ENCODE measurements at places on chromosomes 16 and 17. TPM values are rescaled to one million over a fixed set of nuclear protein-coding genes. Genes with fewer than 3 reads are reported as not detected.

Gene DHRS7B
- polyA plus RNA-seq, result 12.5 TPM

DNA sequence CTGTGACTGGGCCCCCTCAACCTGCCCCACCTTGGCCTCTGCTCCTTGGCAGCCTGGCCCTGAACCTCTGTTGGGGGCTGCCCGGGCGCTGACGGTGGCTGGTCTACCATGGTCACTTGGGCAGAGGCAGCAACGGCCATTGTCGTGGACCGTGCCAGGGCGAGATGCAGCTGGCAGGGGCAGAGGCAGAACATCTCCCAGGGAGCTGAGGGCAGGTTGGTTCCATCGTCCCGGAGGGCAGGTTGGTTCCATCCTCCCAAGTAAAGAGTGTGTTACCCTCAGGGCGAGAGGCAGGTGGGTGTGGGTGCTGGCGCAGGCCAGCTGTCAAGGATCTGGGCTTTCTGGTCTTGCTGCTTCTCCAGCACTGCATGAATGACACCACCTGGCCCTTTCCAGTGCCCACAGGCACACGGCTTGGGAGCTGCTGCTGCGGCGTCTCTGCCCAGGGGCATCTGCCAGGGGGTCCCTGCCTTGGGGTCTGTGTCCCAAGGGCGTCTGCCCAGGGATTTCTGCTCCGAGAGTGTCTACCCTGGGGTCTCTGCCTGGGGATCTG is 12.0 kb downstream of the ACSF3 start:
- DNase-seq, result no peak

Gene NPTX1
- polyA plus RNA-seq, result 6.4 TPM

Gene GAS7
- polyA plus RNA-seq, result 5.6 TPM

DNA sequence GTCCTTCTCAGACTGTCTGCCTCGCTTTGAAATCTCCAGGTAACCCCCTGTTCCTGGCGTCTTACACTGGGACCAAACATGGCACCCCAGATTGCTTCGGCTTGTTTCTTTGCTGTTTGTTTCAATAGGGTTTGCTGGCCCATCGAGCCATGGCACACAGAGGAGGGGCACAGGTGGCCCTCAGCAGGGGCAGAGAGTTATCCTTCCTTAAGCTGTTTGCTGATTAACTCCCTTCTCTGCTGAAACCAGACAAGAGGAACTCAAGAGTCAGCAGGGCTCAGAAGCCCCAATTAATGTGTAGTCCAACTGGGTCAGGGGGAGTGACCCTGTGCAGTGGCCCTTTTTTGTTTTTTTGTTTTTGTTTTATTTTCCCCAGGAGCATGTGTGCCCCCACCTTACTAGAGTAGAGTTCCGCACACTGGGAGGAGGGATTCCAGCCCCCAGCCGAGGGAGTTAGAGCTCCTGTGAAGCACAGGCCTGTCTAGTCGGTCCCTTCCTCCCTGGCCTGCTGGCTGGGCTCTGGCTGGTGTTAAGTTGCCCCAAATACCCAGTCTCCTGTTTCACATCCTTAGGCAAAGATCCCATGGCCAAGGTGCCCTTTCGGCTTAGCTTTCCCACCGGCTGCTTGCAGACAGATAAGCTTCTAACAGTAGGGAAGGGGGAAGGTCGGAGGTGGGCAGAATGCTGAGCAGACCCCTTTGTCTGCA is 39.3 kb downstream of the YPEL2 start:
- no peak for DNase-seq

Gene CCDC137
- polyA plus RNA-seq, result 10.9 TPM

Gene KRTAP2-2
- not detected for polyA plus RNA-seq

Gene KRTAP4-4
- polyA plus RNA-seq, result not detected

DNA sequence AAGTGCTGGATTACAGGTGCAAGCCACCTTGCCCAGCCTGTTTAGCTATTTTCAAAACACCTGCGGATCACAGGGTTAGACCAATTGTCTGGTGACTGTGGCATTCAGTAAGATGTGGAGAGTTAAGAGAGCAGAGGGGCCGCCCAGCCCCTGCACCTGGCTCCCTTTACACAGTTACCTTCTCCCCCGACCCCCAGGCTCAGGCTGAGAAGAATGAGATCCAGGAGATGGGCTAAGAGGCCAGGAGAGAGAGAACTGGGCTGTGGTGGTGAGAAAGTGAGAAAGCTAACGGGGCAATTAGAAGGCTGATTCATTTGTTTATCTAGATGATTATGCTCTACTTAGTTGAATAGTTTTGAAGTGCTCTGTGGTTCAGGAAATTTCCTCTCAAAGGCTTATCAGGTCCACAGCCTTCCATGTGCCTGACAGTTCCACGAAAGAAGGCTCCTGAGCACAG is 67.8 kb upstream of the AXIN2 start:
- DNase-seq, result no peak

Gene FBXO39
- 0.12 TPM for polyA plus RNA-seq

GRCh38 chr17:34378664-34379101 is 15.7 kb upstream of the CCL1 start:
- no peak for DNase-seq

Gene KCNJ16
- polyA plus RNA-seq, result not detected

DNA sequence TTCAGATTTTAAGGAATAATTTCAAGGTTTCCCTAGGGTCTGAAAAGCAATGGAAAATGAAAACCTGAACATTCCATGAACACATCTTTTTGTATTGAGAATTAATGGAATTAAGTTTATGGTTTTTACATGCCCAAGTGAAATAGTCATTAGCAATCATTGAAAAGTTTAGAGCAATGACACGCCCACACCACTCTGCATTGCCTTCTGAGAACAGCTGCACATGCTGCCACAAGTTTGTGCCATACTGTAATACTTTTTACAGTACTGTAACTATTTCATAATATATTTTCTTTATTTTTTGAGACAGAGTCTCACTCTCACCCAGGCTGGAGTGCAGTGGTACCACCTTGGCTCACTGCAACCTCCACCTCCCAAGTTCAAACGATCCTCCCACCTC is 345.2 kb upstream of the PMFBP1 start:
- DNase-seq, result no peak

GRCh38 chr17:58329810-58330537 is 1.4 kb upstream of the TSPOAP1 start:
- DNase-seq, result no peak

GRCh38 chr17:63735691-63736090 is 5.9 kb downstream of the STRADA start:
- no peak for DNase-seq

DNA sequence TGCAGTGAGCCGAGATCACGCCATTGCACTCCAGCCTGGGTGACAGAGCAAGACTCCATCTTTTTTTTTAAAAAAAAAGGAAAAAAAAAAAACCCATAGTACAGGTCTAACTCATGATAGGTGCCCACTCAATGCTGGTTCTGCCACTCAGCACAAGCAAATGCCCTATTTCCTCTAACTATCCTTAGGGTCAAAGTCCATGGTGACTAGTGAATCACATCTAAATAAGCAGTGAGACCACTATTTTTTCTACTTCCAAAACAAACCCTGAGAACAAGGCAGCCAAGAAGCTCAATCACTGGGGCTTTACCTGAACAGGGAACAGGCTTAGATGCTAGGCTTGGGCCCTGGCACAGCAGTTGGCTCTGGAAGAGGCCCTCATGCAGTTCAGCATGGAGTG is 3.4 kb downstream of the BLTP2 start:
- no peak for DNase-seq

Gene CDH8
- not detected for polyA plus RNA-seq

- no peak for DNase-seq
Measured at GRCh38 chr16:25199457-25199856, 17.3 kb upstream of the AQP8 start.

DNA sequence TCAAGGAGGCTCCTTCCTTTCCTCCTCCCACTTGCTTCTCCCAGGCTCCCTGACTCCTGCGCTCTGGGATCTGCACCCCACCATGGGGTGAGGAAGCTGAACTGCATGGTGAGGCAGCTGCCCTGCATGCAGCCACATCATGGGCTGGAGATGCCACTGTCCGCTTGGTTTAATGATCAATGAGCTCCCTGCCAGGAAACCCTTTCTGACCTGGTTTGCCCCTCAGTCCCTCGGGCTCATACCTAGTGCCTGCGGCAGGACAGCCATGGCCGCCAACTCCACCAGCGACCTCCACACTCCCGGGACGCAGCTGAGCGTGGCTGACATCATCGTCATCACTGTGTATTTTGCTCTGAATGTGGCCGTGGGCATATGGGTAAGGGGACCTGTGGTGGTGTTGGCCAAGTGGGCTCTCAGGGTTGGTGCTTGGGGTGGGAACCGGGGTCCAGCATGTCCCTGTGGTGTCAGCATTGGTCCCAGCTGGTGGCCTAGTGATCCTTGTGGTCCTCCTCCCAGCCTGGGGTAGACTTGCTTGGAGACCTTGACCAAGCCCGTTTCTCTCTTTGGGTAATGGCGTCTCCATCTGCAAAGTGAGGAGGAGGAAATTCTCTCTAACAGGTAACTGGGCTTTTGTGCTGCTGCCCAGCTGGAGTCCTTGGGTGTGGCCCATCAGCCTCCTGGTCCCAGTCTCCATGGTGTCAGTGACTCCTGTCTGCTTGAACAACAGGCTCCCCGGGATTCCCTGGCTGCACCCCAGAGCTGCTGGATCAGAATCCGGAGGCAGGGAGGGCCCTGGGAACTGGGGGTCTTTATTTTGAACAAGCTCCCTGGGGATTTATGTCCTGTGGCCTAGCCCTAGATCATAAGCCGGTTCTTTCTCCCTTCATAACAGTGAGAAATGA is at the start of gene SLC5A10:
Gene SLC5A10 (plus strand): TSS at position 225 of the 902 bp plus-strand sequence. CDS start 41 bp downstream, at position 266.
- no peak for DNase-seq

DNA sequence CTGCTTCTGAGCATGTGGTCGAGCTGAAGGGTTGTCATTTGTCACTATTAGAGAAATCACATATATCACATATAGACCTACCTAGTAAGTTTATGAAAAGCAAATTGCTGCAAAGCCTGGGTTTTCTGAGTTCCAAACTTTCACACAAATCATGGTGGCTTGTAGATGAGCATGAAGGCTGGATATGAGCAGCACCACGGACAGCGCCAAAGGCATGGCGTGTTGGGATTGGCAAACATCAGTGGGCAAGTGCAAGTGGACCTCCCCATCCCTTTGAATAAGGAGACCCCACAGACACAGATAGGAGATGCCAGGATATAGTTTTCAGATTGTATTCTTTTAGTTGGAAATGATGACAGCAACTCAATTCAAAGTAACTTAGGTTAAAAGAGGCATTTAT is 77.6 kb upstream of the CACNG3 start:
- DNase-seq, result no peak

DNA sequence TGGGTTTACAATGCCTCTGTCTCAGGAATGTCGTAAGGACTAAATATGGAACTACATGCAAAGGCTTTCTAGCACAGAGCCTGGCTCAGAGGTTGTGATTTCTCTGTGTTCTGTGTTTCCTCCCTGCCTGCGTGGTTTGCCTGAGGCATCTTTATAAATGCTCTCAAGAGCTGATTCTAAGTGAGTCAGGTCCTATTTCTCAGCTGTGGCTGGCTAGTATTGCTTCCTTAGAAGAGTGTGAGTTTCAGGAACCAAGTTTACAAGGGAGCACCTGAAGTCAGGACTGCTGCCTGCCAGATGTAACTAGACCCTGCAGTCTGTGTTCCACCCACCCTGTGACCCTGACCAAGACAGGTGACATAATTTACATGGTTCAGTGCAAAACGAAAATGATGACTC is 8.0 kb upstream of the CCL1 start:
- DNase-seq, result no peak

DNA sequence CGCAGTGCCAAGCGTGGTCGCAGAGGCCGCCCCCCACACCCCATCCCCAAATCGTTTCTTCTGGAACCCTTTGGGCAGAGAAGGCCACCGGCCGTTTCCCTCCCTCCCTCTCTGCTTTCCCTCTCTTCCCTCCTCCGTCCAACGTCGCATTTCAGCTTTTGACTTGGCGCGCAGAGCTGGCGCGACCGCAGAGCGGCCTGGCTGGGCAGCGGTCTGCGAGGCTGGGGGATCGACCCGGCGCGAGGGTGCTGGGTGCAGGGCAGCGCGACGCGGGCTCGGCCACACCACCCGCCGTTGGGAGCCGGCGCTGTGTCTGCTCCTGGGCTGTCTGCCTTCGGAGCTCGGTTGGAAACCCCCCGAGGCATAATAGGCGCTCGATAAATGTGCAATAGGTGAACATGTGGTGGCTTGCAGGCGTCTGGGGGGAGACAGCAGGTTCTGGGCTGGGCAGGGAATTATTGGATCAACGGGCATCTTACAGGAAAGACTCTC is 2.8 kb upstream of the NTN3 start:
- DNase-seq, result no peak

- no peak for DNase-seq
Measured at GRCh38 chr16:58615280-58615679, 14.3 kb downstream of the CNOT1 start.

Gene TMEM100
- 0.67 TPM for polyA plus RNA-seq

- no peak for DNase-seq
Measured at GRCh38 chr16:13793841-13794409, 126.0 kb upstream of the ERCC4 start.

GRCh38 chr17:65334406-65334805 is 197.2 kb downstream of the RGS9 start:
- DNase-seq, result no peak

Gene IL32
- polyA plus RNA-seq, result 30.3 TPM

Gene ANKS4B
- polyA plus RNA-seq, result not detected

GRCh38 chr17:56897646-56898424 is 16.0 kb downstream of the TRIM25 start:
- no peak for DNase-seq

DNA sequence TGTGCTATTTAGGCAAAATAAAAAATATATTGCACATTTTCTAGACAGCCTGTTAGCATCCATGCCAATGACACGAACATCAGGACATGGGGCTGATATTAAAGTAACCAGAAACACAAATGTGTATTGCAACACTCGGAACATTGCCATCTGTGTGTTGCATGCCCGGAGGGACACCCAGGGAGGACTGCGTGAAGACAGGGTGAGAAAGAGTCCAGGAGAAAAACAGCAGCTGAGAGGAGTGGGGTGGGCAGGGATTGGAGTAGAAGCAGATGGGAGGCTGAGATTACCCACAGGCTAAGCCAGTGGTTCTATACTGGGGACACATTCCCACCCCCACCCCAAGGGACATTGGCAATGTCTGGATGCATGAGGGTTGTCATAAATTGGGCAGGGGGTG is 114.8 kb downstream of the GRIN2A start:
- no peak for DNase-seq

Gene GRIN2C
- polyA plus RNA-seq, result 0.01 TPM

DNA sequence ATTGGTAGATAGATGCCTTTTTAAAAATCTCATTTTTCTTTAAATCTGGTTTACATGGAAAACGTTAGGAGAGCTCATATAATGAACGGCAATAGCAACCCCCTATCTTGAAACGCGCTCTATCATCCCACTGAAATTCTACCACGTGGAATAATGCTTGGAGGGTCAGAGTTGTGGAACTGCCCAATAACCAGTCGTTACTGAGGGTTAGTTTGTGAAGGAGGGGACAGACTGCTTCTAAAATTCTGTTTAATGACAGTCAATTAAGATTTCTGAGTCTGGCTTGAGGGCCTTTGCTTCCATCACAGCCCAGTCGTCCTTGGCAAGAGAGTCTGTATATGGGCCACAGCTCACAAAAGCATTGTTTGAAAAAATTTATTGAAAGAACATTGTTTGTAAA is 482 bp downstream of the IRF8 start:
- DNase-seq, result no peak

Gene CIBAR2
- polyA plus RNA-seq, result 0.31 TPM

GRCh38 chr17:36641877-36642845 is 40.8 kb downstream of the MRM1 start:
- no peak for DNase-seq

Gene CDC6
- polyA plus RNA-seq, result 9.1 TPM

Measured in AG04450 (cell line).